ENCODE measurements at places on chromosomes 3 and 15. TPM values are rescaled to one million over a fixed set of nuclear protein-coding genes. Genes with fewer than 3 reads are reported as not detected.

The NECTIN3 gene
- total RNA-seq, result 18.8 TPM

The TRAK1 gene
- total RNA-seq, result 38.4 TPM

The KBTBD13 gene
- total RNA-seq, result not detected

The SHC4 gene
- total RNA-seq, result 0.10 TPM

The CPN2 gene
- total RNA-seq, result 0.08 TPM

The ENTPD3 gene
- total RNA-seq, result not detected

The CCR3 gene
- total RNA-seq, result not detected

The NR2E3 gene
- 0.98 TPM for total RNA-seq

The LACTB gene
- total RNA-seq, result 18.4 TPM

The DNAH12 gene
- 0.21 TPM for total RNA-seq

The RETNLB gene
- not detected for total RNA-seq

The COL6A5 gene
- total RNA-seq, result not detected

The IFRD2 gene
- total RNA-seq, result 111 TPM

The AHSG gene
- total RNA-seq, result 0.85 TPM

The FBXO40 gene
- not detected for total RNA-seq

The COX17 gene
- total RNA-seq, result 81.6 TPM

The LIPH gene
- 19.9 TPM for total RNA-seq

The SPATA12 gene
- 0.10 TPM for total RNA-seq

The MKRN2 gene
- total RNA-seq, result 19.4 TPM

The GP5 gene
- total RNA-seq, result 0.05 TPM

The MNS1 gene
- total RNA-seq, result 3.8 TPM

The PIERCE2 gene
- total RNA-seq, result 2.8 TPM

The HCN4 gene
- total RNA-seq, result 0.15 TPM

The KY gene
- total RNA-seq, result not detected

The ELP6 gene
- total RNA-seq, result 26.9 TPM

The CEP97 gene
- total RNA-seq, result 17.4 TPM

The BUB1B gene
- total RNA-seq, result 67.8 TPM

The MAPK6 gene
- total RNA-seq, result 66.6 TPM

The DNAJB8 gene
- total RNA-seq, result not detected

The NME9 gene
- not detected for total RNA-seq

The SOX14 gene
- total RNA-seq, result not detected

The CD276 gene
- total RNA-seq, result 99.1 TPM

The CCR8 gene
- total RNA-seq, result not detected

The PRSS50 gene
- 0.13 TPM for total RNA-seq

The PCCB gene
- 63.4 TPM for total RNA-seq

The SLC30A4 gene
- total RNA-seq, result 9.3 TPM

The TMEM40 gene
- total RNA-seq, result 1.3 TPM

The PLA2G4E gene
- not detected for total RNA-seq

The ZNF148 gene
- total RNA-seq, result 55.8 TPM

The KLHL25 gene
- 7.0 TPM for total RNA-seq

The MST1R gene
- 27.5 TPM for total RNA-seq

The JAGN1 gene
- total RNA-seq, result 19.9 TPM

All from Panc1 (cell line).